ENCODE measurements at places on chromosomes 4 and X.

DNA sequence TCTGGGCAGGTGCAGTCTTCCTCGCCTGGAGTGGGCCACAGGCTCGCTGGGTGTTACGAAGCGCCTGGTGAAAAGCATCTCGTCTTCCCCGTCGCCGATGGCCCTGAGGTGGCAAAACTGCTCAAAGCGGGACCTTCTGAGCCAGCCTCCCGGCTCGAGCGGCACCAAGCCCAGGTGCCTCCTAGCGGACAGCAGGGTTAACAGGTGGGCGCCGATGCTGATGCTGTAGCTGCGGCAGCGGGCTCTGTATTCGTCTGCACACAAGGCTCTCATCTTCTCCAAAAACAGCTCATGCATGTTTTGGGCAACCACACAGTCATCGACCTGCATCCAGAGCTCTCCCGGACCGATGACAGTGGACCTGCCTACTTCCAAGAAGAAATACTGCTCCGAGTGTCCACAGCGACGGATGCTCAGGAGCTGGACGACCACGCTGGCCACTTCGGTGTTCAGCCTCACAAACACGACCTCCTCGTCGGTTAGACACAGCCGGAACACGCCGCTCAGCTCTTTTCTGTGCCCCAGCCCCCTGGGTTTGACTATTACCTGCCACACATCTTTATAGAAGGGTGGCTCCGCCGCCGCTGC is 1.2 kb downstream of the IRS4 start:
- no peak for DNase-seq

DNA sequence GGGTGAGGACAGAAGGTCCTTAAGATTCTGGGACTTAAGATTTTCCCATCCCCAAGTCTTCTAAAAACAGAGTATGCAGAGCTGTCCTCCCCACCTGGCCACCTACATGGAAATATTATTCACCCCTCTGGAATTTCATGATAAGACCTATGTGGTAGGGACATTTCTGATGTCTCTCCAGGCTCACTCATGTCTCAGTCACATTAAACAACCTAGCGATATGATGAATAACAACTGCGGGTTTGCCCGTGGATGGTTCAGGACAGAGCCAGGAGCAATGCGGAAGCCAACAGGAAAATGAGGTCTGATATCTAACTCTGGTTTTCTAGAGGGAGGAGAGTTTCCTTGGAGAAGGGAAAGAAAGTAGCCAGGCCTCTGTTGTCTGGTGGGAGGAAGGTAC is 47.4 kb downstream of the TEX13A start:
- no peak for DNase-seq

- DNase-seq, result no peak
Measured at GRCh38 chrX:84475101-84475500, 27.2 kb downstream of the HDX start.

DNA sequence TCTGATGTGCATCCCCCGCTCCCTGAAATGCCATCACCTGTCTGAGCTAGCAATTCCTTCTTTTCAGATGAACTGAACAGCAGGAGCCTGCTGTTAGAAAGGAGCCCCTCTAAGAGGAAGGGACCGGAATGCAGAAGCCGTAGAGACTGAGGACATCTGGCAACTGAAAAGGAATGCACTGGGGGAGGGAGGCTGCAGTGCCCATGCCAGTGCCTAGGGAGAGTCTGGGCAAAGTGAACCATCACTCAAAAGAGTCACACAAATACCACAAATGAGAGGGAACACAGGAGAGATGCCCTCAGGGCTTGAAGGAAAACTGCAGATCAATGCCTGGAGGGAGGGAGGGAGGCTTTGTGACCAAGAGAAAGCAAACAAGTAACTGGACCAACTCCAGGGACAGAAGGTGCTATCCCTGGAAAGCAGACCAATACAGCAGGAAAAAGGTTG is 93.9 kb upstream of the CBR4 start:
- DNase-seq, result no peak

GRCh38 chr4:80846210-80846609 is 184.3 kb upstream of the BMP3 start:
- no peak for DNase-seq

DNA sequence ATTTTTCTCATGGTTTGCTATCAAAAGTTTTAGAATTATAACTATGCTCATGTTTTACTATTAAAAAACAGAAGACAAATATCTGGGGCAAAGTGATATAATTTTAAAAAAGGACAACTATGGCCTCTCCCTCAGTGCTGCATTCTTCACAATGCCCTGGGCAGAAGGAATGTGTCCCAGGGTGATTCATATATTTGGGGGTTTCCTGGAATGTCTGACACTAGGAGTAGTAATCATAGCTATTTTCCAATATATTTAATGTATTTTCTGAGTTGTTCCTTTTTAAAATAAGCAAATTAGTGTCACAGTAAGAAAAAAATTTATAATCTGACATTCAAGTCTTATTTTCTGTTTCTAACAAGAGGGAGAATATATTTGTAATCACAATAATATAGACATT is 281.7 kb downstream of the UNC5C start:
- no peak for DNase-seq

DNA sequence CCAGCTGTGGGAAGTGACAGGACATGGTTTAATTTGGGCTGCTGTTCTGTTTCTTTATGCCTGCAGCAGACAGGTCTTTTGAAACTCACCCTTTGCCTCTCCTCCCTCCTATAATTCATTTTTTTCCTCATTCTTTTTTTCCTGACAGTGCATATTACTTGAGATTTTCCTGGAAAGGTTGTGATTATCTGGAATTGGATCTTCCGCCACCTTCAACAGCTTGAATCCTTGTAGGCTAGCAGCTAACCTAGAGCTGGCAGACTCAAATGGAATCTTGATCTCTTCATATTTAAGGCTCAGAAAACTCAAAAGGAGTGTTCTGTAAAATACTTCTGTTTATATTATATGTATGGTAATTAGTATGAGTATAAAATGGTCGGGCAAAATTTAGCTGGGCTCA is 49.3 kb upstream of the CLCN4 start:
- no peak for DNase-seq

- DNase-seq, result no peak
Measured at GRCh38 chr4:107743532-107743931, 23.5 kb upstream of the PAPSS1 start.

DNA sequence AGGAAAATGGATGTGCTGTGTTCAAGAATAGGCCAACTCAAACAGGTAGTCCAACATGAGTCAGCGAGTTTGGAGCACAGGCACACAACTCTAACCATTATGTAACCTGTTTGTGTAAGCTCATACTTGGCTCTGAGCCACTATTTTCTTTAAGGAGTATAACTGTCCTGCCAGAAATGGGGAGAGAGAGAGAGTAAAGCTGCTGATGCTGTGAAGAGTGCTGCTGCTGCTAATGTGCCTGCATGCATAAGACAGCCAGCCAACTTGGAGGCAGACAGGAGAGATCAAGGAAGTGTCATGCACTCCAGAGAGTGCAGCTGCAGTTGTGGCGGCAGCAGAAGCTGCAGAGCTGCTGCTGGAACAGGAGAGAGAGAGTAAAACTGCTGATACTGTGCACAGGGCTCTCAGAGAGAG is 11.7 kb upstream of the STATH start:
- no peak for DNase-seq

DNA sequence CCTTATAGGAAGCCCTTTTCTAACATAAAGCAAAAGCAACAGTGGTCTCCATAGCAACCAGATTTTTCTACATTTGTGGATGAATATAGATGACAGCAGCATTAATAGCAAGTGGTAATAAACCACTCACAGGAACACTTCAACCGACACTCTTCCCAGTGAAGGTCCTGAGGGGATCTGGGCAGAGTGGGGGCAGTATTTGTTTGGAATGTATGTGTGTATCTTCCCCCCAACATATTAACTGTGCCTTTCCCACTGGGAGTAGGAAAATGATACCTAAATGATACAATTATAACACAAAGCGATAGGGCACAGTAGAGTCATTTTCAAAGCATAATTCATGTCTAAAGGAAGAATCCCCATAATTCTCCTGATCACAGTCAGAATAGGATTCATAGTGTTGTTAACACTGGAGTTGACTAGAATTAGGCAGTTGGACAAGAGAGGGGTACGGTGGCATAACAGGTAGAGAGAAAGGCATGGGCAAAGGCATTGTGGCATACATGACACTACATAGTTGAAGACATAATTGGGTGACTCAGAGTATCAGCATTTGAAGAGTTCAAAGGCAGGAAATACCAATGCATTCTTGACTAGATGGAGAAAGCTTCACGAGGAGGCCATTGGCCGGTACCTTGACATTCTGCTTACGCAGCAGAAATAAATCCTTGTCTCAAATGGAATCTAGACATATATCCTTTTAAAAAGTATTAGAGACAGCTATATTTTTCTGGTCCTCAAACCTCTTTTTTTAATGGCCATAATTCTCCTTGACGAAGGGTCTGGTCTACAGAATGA is 15.2 kb downstream of the CAPN6 start:
- no peak for DNase-seq

- no peak for DNase-seq
Measured at GRCh38 chr4:22741744-22742143, 49.0 kb downstream of the GBA3 start.
